ENCODE measurements at places on chromosomes 3 and 15. TPM values are rescaled to one million over a fixed set of nuclear protein-coding genes. Genes with fewer than 3 reads are reported as not detected.

ADAMTSL3 gene
- total RNA-seq, result 1.7 TPM

TGM4 gene
- 0.05 TPM for total RNA-seq

GRCh38 chr3:138173769-138174420, 826 bp downstream of the DBR1 start:
- no peak for DNase-seq

DNA sequence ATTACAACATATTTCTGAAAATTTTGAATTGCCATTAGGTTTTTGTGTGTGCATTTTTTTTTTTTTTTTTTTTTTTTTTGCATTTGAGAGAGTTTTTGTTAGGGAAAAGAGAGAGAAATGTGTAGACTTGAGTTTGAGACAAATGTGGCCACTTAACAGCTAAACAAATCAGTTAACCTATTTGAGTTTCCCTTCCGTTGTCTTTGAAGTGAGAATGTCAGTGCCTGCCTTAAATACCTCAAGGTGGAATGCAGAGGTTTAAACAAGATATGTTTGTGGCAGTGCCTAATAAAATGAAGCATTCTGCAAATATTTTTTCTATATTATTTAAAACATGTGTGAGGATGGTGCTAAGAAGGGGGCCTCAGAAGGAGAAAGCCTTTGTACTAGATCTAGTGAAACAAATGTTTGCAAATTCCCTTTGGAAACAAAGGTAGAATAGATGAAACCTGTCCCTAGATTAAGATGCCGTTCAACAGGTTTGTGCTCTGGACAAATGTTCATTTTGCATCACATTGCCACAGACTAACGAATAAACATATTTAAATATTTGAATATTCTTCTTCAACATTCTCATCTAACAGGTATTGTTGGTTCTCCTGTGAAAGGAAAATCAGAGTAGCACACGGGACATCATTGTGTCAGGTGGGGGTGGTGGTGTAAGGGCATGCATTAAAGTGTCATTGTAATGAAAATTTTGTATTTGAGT, 80.7 kb downstream of the SATB1 start:
- no peak for DNase-seq

- DNase-seq, result no peak
Observed at GRCh38 chr3:131233900-131234668, 147.5 kb upstream of the NUDT16 start.

- no peak for DNase-seq
Observed at GRCh38 chr3:116630494-116630893, 79.1 kb upstream of the TUSC7 start.

XCR1 gene
- total RNA-seq, result not detected

GRCh38 chr3:156459434-156459833, 95.5 kb downstream of the SSR3 start:
- DNase-seq, result no peak

- DNase-seq, result no peak
Observed at GRCh38 chr3:166993015-166993630, 387.0 kb downstream of the ZBBX start.

ST8SIA2 gene
- 3.9 TPM for total RNA-seq

GRCh38 chr15:78808550-78808949, 2.7 kb downstream of the ADAMTS7 start:
- no peak for DNase-seq

DNA sequence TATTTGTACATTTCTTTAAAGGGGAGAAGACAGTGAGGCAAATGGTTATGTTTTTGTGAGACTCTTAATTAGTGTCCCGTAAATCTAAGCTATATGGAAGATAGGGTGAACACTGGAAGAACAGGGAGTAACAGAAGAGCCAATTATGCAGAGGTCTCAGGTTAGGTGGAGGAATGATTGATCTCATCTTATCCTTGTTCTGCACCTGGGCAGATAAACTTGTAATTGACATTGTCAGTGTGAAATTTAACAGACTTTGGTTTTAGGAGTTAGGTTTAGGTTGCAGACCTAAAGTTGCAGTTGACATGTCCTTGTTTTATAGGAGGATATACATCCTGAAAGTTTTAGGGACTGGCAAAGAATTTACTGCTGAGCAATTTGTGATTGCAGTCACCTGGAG, 3.1 kb upstream of the TWF2 start:
- DNase-seq, result no peak

DNA sequence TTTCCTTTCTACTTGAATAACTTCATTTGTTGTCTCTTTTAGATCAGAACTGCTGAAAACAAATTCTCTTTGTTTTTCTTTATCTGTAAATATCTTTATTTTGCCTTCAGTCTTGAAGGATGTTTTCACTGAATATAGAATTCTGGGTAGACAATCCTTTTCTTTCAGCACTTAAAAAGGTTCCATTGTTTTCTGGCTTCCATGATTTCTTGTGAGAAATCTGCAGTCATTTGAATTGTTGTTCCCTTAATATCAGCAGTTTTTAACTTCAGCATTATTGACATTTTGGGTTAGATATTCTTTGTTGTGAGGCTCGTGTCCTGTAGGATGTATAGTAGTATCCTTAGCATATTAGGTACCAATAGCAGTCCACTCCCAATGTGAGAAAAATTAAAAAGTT, 65.8 kb downstream of the SV2B start:
- DNase-seq, result no peak

DNA sequence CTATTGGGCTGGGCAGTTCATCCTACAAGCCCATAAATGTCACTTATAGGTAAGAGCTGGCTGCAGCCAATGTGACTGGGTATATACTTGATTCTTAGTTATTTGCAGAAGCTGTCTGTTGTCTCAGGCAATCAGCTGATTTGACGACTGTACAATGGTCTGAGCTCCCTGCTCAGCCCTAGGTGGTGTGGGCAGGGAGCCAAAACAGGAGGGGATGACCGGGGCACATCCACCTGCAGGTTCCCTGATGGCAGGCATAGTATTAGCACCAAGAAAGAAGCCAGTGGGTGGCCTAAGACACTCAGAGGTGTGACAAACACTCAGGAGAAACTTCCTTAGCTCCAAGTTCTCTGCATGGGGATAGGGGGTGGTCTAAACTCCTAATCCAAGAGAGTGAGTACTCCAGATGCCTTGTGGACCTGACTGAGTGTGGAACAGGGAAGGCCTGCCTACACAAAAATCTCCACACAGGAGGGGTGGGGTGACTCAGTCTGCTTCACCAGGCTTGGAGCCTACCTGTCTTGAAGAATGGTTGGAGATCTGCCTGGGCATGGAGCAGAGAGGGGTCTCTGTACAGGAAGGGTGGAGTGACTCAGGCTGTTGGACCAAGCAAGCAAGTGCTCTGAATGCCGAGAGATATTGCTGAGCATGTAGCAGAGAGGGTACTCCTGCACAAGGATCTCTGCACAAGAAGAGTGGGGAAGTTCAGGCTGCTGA, 690.4 kb upstream of the NAALADL2 start:
- no peak for DNase-seq

DNA sequence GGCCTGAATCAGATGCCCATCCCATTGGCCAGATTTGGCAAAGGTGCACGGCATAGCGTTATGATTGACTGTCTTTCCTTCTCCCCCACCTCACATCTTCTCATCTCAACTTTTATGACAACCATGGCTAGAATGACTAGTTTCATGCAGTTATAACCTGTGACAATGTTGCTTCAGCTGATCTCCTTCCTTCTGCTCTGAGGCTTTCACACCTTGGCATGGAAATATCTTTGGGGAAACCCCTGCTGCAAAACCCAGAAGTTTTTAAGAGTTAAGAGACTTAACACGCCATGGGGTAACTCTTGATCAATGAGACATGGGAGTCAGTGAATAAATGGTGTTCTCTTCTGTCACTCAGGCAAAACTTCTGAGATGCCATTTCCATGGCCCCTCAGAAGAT, 290.7 kb upstream of the MDFIC2 start:
- DNase-seq, result no peak

- no peak for DNase-seq
Observed at GRCh38 chr15:79811406-79812405, 85.1 kb downstream of the MTHFS start.

DNA sequence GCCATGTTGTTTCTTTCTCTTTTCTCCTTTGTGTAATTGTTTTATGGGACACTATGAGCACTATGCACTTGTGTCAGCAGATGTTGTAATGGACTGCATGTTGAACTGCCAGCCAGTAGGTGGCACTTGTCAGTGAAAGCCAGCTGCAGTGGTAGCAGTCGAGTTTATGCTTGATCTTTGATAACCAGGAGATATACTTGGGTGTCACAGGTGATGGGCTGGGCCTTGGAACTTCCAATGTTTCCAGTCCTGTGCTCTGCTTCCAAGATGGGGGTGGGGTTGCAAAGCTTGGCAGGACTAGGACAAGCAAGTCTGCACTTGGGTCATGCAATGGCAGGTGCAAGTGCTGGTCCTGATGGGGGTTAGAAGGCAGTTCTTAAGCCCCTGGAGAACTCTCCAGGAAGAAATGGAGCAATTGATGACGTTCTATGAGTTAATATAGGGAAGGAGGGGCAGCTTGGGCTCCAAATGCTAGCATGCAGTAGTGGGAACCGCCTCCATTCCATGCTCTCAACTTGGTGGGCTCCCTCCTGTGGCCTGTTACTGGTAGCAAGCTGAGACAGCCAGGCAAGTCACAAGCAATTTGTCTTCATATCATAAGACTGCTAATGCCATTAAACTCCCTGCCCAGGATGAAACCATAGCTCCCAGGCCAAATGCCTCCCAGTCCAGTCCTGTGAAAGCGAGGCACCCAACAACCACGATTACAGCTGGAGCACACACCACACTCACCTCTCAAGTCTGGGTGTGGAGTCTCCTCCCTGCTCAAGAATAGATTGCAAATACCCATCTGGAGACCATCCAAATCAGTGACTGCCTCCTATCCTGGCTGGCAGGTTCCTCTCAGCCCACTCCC, 287.2 kb downstream of the CGGBP1 start:
- no peak for DNase-seq

GRCh38 chr3:191094057-191094845, 104.8 kb upstream of the OSTN start:
- no peak for DNase-seq

DNA sequence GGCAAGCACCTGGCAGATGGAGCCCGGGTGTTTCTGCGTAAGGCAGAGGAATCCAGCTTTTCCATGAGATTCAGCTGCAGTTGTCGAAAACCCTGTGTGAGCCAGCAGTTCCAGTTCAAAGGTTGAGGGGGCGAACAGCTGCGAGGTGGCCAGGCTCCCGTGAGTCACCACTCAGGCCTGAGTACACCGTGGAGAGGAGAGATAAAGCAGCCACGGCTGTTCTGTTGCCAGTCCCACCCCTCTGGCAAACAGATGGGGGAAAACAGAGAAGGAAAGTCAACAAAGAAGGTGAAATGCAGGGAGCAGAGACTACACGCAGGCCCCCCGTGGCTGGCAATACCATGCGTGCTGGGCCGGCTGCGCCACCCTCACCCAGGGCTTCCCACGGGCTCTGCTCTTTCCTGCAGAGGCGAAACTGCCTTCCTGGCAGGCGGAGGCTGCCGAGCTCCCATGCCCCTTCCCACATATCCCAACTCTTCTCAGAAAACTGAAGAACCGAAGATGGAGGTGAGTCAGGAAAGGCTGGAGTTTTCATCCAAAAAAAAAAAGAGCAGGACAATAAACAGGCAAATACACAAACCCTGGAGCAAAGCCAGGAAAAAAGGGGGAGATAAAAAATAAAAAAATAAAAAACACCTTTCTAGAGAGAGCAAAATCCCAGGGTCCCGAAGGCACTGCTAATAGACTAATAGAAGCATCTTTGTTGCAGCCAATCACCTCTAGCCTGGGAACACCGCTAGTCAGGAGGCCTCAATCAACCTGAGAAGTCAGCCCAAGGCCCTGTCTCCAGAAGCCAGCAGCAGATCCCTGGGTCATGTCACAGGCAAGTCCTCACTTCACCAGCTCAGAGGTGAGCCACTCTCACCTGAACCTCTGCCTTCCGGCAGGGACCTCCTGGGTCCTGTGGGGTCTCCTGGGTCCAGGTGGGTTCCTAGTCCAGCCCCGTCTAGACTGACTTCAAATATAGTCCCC, 37.7 kb downstream of the FAM174B start:
- no peak for DNase-seq

- no peak for DNase-seq
Observed at GRCh38 chr3:108552267-108553159, 36.7 kb downstream of the CIP2A start.

PAK2 gene
- 19.5 TPM for total RNA-seq

SIDT1 gene
- total RNA-seq, result not detected

COL6A5 gene
- total RNA-seq, result not detected

- DNase-seq, result no peak
Observed at GRCh38 chr3:73504852-73505251, 119.9 kb downstream of the PDZRN3 start.

DNA sequence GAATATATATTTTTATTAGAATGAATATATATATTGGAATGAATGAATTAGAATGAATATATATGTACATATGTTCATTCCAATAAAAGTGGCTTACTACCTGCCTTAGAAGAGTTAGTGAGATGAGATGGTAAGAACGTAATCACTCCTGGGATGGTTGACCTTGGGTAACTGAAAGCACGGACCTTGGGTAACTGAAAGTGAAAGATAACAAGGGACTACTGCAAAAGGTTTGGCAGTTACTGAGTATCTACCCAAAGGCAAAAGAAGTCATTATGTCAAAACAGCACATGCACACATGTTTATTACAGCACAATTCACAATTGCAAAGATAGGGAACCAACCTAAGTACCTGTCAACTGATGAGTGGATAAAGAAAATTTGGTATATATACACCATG, 16.5 kb downstream of the ARNT2 start:
- no peak for DNase-seq
